ENCODE measurements at places on chromosomes 12 and 14.

GRCh38 chr12:112891093-112892024 lies 15.4 kb upstream of the OAS1 start:
- DNase-seq: no peak

- DNase-seq: peak; percentile 60
These were observed 36.3 kb downstream of the STON2 start for GRCh38 chr14:81363746-81364378.

DNA sequence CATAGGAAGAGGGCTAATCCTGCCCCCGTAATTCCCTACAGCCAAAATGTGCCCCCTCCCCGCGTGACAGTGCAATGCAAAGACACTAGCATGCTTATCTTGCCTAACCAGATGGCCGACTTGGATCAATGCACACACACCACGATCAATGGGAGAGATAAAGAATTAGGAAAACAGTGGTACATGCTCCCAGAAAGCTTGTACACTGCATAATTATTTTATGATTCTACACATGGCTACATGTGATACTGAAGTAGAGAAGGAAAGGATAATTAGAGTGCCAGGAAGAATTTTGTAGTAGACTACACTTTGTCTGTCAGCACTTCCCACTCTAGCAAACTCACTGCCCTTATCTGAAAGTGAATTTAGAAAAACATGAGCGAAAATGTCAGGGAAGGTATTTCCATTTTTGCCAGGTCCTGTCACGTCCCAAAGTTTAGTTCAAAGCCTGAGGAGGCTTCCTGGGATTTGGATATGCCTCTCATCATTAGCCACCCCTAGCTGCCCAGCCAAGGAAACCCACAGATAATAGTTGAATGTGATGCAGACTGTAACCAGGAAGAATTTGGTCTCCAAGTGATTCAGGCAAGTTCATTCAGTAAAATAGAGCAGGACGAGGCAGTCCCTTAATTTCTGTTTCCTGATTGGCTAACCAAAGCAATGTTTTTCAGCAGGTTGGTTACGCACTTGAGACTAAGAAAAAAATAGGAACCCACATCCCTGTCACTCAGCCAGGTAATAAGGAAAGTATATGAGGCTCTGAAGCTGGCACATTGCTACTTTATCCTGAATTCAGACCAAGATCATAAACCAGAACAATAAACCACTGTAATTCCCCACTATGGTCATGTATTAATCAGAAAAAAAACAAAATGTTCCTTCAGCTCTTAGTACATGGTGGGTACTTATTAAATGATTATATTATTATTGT lies 199.6 kb upstream of the OTX2 start:
- no peak for DNase-seq

DNA sequence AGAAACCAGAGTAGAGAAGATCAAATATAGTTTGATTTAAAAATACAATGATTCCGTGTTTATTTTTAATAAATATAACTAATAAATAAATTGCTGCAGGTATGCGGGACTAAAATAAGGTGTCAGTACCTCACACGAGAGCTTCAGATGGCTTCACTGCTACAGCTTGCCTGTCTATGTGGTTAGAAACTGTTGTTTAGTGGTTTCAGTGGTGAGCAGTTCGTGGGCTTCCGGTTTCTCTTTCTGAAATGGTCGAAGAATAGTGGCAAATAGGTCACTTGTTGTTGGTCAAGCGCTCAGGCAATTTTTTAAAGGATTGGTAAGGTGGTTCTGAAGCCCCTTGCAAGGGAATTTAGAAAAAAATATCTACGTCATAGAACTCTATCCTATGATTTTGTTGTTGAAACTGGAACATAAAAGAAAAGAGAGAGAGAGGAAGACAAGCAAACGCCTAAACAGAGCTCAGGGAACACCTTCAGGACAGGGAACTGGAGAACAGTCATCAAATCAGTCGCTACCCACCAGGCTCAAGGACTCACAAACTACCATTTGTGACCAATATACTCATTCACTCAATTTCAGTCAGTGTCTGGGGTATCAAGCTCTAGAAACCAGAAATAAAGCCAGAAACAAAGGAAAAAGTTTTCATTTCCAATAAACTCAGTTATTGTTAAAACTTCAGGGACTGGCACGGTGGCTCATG lies 31.3 kb downstream of the GABARAPL1 start:
- DNase-seq: no peak

- DNase-seq: no peak
These were observed 424.9 kb upstream of the MGAT4C start for GRCh38 chr12:86681060-86681459.

DNA sequence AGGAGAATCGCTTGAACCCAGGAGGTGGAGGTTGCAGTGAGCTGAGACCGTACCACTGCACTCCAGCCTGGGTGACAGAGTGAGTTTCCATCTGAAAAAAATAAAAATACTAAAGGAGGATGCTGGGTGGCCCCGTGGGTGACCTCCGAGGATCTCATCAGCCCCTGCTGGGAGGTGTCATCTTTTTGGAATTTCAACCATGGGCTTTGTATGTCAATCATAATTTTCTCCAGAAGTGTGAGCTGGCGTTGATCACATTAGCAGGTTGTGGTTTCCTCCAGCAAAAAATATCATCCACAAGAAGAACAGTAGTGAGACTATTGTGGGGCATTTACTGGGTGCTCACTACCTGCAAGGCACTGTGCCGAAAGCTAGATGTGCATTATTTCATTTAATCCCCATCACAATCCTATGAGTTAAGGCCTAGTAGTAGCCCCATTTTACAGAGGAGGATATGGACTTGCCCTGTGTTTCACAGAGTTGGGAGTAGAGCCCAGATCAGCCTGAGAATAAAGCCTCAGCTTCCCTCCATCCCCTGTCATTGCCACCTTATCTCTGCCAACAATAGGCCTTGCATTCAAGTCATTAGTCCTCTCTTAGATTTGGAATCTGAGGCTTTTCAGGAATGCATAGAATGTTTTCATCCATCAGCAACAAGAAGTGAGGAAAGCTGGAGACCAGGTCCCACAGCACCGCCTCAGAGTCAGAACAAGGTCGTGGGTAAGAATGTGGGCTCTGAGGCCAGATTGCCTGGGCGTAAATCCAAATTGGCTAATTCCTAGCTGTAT lies 39.8 kb downstream of the SVOP start:
- DNase-seq: peak; percentile 3

DNA sequence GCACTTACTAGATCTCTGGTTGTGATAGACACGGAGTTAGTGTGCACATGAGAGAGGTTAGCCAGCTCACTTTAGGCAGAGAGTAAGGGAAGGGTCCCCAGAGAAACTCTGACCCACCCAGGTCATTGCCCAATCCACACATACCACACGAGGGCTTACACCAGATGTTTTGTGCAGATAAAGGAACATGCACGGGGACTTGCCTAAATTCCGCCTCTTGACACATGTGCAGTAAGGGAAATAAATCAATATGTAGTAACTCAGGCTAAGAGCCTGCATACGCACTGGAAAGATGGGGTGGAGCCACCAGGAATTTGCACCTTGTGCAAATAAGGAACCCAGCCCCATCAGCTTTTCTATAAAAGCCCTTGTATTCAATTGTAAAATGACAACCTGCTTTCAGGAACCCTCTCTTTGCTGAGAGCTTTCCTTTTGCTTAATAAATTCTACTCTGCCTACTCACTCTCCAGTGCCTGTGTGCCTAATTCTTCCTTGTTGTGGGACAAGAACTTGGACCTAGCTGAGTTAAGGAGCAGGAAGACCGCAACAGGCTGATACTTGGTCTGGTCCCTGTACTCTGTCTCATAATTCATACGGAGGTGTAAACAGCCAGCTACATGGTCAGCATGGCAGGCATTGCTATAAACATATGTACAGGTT lies 120.2 kb downstream of the EMP1 start:
- DNase-seq: no peak

- DNase-seq: no peak
These were observed 3.0 kb downstream of the KLRK1 start for GRCh38 chr12:10386857-10387256.

- DNase-seq: peak; percentile 70
These were observed 10.9 kb downstream of the MTA1 start for GRCh38 chr14:105430565-105430964.

- DNase-seq: no peak
These were observed 59.9 kb downstream of the SETD3 start for GRCh38 chr14:99420711-99421110.

GRCh38 chr12:111768159-111768895 lies 1.6 kb downstream of the ALDH2 start:
- DNase-seq: no peak

- no peak for DNase-seq
These were observed 60.5 kb upstream of the PLEKHG3 start for GRCh38 chr14:64643709-64644108.

DNA sequence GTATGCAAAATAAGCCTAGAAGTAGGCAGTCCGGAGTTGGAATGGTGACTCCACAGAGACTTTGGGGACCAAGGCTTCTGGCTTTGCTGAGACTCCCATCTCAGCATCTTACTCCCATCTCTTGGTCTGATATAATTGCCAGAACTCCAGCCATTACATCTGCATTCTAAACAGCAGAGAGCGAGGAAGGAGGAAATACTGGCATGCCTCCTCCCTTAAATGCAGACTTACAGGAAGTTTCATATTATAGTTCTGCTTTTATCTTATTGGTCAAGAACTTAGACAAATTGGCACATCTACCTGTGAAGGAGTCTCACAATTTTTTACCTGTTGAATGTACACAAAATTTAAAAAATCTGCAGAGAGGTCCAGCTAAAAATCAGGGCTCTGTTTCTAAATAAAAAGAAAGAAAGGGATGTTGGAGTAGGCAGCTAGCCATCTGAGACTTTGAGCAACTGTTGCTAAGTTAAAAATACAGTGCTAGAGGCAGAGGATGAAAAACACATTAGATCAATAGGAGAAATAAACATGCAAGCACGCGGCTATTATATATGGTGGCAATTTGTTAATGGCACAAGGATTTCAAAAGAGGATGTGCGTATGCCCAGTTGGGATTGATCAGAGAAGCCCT lies 209.9 kb upstream of the HMGA2 start:
- DNase-seq: no peak

GRCh38 chr12:63805704-63806672 lies 26.3 kb downstream of the RXYLT1 start:
- DNase-seq: no peak

GRCh38 chr12:101581190-101581589 lies 13.6 kb upstream of the MYBPC1 start:
- DNase-seq: no peak

- no peak for DNase-seq
These were observed 313.9 kb downstream of the PCNX1 start for GRCh38 chr14:71221119-71221518.

DNA sequence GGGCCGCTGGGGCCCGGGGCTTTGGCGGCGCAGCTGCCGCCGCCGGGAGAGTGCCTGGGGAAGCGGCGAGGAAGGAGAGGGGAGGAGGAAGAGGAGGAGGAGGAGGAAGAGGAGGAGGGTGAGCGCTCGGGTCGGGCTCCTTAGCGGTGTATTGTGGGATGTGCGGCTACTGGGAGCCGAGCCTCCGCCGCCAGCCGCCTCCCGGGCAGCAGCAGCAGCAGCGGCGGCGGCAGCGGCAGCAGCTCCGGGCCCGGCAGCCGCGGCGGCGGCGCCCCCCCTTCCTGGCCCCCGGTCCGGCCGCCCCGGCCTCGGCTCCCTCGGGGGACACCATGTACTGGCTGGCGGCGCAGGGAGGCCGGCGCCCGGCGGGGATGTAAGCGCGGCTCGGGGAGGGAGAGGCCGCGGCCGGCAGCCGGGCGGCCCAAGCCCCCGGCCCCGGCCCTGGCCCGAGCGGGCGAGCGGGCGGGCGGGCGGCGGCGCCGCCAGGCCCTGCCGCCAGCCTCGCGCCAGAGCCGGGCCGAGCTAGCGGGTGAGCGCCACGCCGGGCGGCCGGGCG lies at the start of gene SETD1B:
TSS of gene SETD1B (plus strand) at position 149 of the 556 bp plus-strand sequence. CDS start 729 bp downstream, outside the sequence.
- DNase-seq: peak; percentile 67

GRCh38 chr14:71521238-71522135 lies 410.7 kb upstream of the RGS6 start:
- DNase-seq: no peak

- no peak for DNase-seq
These were observed 274.0 kb downstream of the NOVA1 start for GRCh38 chr14:26323869-26324268.

- DNase-seq: no peak
These were observed 250.9 kb upstream of the FOXN3 start for GRCh38 chr14:89667983-89668382.

- DNase-seq: no peak
These were observed 60.4 kb downstream of the ANAPC7 start for GRCh38 chr12:110343114-110343513.

GRCh38 chr12:64900540-64900939 lies 76.1 kb downstream of the TBC1D30 start:
- DNase-seq: peak; percentile 48

DNA sequence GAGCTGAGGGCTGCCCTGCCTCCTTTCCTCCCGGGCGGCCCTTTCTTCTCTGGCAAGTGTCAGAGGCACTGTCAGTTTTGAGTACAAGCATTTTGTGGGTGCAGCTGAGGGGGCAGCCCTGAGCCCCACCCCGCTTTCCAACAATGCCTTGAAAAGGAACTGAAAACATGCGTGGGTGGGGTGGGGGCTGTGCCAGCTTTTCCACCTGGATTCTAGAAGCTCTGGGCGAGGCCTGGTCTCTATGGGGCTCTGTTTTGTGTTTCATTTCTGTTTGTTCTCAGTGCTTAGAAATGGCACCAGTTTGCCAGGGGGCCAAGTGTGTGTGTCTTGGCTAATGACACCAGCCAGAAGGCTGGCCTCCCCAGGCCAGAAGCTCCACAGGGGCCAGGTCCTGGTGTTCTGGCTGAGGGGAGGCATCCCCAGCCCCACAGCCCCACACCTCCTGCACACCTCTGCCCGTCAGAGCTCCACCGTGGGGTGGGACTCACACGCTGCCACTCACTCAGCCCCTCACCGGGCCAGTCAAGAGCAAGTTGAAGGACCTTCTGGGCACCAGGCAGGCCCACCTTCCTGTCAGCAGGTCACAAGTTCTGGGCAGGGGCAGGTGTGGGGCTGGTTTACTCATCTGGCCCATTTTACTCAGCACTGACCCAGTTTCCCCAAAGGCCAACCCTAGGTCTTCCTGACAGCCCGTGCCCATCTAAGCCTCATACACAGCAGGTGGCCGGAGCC lies 155.1 kb downstream of the CALM1 start:
- no peak for DNase-seq

DNA sequence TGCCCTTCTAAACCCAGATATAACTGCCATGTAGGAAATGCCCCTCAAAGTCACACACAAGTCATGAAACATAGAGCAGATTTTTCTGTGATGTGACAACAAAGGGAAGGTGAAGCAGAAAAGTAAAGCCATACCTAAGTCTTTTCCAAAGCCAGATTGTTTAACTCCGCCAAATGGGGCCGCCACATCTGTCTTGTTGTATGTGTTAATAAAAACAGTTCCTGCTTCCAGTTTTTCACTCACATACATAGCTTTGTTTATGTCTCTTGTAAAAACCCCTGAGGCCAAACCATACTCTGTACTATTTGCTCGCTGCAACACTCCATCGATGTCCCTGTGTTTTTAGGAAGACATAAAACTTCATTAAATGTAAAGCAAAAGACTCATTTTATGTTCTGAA lies 40.3 kb downstream of the NOPCHAP1 start:
- DNase-seq: peak; percentile 48

DNA sequence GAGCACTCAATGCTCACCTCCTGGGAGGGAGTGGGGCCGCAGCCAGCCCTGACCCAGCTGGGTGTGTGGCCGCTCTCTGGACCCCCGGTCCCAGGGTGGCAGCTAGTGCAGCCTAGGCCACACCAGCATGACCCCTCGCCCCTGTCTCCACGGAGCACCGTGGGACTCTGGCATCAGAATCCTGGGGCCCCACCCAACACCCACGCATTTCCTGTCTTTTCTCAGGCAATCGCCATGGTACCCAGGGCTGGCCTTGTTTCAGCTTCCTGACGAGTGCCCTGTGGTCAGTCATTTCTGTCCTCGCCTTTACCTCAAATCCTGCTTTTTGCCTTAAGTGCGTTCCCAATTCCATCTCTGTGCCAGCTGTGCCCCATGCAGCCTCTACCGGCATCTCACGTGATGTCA lies 15.9 kb downstream of the PACS2 start:
- DNase-seq: peak; percentile 55

GRCh38 chr12:64473176-64473575 lies 21.3 kb downstream of the TBK1 start:
- DNase-seq: no peak
